ENCODE measurements at places on chromosomes 11 and 22.

DNA sequence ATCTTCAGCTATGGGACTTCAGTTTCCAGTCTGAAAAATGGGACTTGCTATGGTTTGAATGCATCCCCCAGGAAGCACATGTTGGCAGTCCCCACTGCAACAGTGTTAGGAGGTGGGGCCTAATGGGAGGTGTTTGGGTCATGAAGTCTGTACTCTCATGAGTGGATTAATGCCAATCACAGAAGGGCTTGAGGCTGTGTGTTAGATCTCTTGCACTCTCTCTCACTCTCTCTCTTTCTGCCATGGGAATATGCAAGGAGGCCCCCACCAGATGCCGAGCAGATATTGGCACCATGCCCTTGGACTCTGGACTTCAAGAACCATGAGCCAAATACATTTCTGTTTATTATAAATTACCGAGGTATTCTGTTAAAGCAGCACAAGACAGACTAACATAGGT lies 7.8 kb upstream of the AP1B1 start:
- DNase-seq: no peak

DNA sequence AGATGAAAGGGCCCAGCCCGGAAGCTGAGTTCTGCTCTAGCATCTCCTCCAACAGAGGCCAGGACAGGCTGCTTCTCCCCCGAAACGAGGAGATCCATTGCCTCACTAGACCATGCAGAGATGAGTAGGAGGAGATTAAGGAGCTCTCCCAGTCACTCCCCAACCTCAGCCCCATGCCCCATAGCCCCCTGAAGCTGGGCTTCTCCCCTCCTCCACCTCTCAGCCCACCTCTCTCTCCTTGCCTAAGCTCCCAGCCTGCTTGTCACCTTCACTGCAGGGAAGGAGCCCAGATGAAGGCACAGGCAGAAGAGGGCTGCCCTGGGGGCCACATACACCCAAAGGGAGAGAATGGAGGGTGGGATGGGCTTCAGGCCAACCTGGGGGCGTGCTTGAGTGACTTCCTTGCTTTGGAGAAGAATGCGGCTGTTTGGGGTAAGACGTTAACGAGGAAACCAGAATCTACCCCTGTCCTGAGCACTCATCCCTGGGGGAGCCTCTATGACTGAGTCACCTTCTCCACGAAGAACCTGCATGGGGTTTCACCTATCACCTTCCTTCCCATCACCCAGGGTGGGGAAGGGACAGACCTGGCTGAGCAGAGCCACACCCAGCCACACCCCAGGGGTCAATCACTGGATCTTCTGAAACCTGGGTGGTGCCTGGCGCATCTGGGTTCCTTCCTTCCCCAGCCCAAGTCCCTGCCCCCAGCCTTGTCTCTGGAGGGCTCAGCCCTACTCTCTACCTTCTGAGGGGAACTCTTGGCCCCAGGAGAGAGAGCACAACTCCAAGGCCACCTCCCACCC lies 11.6 kb upstream of the GNAZ start:
- DNase-seq: no peak

GRCh38 chr11:64713016-64713707 lies 9.8 kb downstream of the NRXN2 start:
- DNase-seq: peak; percentile 74

DNA sequence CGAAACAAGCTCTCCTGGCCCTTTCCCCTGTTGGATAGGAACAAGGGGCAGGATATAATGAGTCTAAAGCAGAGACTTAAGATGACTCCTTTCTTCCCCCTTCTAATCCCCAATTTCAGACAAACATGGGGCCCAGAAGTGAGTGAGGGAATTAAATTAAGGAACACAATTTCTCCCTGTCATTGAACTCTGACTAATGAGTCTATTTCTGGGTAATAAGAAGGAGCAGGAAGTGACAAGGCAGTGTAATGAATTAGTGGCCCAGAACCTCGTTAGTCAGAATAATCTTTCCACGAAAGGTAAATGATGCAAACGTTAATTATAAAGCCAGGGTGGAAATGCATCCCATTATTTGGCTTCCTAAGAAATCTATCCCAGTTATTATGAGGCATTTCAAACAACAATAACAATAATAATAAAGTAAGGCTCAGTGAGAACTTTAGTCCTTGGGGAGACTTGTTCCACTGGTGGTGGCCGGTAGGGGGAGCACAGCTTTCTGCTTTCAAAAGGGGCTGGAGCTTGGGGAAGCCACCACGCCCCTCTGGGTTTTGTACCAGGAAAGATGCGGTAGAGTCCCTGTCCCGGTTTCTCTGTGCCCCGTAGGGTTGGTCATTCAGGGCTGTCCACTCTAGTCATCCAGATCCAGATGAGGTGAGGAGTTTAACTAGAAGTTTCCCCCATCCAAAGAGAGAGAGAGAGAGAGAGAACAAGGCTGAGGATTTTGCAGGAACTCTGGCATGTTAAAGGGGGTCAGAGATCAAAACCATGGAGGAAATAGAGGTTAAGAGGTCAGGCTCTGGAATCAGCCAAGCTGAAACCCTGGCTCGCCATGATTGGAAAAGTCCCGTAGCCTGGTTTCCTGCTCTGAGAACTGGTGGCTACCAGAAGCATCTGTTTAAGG lies 298.3 kb downstream of the NTM start:
- peak; percentile 81 for DNase-seq

GRCh38 chr22:33464698-33465097 lies 406.5 kb upstream of the SYN3 start:
- DNase-seq: no peak
